ENCODE measurements at places on chromosomes 7 and 10.

DNA sequence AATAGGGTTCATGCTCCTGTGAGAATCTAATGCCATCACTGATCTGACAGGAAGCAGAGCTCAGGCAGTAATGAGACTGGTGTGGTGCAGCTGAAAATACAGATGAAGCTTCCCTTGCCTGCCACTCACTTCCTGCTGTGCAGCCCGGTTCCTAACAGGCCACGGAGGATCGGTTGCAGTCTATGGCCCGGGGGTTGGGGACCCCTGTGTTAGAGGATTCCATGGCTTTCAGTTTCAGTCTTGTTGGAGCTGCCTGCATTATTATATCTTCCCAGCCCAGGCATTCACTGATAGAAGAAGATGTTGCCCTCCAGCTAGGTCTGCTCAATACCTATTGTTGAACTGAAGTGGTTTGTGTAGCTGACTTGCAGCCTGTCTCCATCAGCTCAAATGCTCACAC lies 1298.8 kb downstream of the TYW1 start:
- DNase-seq: no peak

- DNase-seq: no peak
These were observed 52.2 kb upstream of the SEC61G start for GRCh38 chr7:54811041-54811845.

DNA sequence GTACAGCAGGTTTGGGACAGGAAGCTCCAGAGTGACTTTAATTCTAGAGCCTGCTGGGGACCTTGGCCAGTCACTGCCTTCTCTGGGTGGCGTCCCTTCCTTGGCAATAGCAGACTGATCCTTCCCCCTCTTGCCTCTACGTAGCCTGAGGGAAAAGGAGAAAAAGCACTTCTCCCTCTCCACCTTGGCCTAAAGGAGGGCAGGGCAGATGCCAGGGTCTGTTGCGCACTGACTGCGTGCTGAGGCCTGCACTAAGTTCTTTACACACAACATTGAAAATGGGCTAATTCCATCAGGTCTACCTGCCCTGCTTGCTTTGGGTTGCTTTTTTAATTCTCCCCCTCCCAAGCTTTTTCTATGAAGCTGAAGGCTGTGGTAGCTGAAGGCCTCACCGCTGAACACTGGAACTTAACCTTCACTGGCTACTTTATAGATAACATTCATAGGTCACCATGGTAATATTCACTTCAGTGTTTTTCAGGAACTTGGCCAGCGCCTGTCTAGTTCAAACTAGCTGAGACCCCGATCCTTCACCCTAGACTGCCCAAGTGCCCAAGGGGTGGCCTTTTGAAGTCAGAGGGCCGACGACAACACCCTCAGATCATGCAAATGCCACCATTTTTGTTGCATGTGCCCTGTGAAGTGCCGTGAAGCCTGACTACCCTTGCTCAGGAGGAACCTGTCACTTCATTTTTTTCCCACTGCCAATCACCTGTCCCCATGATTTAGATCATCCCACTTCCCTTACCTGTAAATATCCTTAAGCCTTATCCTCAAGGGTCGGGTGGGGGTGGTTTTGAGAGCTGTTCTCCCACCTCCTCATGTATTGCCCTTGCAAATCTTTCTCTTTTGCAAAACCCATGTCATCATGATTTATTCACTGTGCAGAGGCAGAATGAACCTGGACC lies 28.7 kb downstream of the PRF1 start:
- DNase-seq: no peak

DNA sequence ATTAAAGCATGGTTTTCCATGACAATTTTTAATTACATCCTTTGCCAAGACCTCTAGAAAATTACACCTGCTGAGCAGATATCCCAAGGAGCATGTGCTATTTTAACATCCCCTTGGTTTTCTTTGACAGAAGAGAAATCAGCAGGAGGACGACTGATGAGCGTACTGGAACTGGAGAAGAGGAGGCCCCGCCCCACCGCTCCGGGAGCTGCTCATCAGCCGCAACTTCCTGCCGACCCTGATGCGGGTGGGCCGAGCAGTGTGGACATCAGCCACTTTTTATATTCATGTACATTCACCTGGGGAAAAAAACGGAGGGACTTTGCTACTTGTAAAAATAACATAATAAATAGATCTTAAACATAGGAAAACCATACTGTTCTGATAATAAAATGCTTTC lies 54.2 kb downstream of the CDC123 start:
- no peak for DNase-seq

DNA sequence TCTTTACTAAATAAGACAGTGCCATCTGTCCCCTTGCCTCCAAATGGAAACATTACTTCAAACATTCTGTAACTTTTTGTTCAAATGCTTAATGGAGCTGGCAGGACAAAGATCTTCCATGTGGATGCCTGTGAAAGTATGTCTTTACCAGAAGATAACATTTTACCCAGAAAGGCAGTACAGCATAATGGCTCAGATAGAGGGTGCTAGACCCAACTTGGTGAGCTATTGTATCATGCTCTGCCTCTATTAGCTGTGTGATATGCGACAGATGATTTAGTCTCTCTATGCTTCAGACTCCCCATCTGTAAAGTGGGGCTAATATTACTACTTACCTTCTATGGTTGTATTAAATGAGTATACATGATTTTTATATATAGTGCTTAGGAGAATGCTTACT lies 8.8 kb upstream of the SMKR1 start:
- no peak for DNase-seq

- DNase-seq: no peak
These were observed 34.7 kb upstream of the SHH start for GRCh38 chr7:155846936-155847335.

DNA sequence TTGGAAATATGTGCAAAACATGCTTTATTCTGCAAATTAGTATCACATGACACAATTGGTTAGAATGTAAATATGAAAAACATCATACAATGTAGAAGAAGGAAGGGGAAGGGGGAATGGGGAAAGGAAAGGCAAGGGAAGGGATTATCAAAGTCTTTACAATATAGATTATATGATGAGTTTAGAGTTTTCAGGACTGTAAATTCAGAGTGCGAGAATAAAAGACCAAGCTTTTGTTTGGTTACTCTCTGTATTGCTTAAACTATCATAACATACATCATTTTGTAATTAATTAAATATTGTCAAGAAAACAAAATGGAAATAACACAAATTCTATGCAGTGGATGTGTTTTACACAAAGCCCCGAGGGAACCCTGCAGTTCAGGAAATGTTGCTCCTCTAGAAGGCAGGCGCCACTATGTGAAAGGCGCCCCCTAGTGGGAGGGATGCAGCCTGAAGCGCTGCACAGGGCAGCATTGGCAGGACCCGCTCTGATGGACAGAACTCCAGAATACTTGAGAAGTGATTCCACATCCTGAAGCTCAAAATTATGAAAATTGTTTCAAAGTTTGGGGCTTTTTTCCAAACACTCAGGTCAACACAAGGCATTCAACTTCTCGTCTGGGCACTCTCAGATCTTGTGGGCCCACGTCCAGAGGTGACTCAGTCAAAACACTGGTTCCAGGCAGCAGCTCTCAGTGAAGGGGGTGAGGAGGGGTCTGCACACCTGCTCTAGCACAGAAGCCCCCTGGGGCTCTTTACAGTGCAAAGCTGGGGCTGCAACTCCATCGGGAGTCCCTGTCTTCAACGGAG lies 31.6 kb upstream of the TMEM254 start:
- peak; percentile 56 for DNase-seq

- no peak for DNase-seq
These were observed 17.2 kb downstream of the MNX1 start for GRCh38 chr7:156993021-156993924.

DNA sequence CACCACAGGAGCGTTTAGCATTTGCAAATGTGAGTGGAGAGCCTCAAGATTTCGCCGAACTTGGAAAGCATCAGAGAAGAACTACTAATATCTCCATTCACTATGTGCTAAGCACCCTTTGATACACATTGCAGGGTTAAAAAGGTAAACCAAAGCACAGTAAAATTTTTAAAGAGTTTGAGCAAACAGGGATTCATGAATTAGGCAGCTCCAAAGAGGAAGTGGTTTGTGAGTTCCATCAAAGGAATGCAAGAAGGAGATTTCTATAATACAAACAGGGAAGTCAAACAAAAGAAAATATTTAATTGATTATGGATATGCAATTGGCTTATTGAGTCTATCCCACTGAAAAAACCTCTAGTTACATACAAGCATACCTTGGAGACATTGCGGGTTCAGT lies 81.1 kb upstream of the TMEM72 start:
- DNase-seq: no peak

GRCh38 chr10:48607356-48608278 lies 2.7 kb upstream of the ARHGAP22 start:
- no peak for DNase-seq

DNA sequence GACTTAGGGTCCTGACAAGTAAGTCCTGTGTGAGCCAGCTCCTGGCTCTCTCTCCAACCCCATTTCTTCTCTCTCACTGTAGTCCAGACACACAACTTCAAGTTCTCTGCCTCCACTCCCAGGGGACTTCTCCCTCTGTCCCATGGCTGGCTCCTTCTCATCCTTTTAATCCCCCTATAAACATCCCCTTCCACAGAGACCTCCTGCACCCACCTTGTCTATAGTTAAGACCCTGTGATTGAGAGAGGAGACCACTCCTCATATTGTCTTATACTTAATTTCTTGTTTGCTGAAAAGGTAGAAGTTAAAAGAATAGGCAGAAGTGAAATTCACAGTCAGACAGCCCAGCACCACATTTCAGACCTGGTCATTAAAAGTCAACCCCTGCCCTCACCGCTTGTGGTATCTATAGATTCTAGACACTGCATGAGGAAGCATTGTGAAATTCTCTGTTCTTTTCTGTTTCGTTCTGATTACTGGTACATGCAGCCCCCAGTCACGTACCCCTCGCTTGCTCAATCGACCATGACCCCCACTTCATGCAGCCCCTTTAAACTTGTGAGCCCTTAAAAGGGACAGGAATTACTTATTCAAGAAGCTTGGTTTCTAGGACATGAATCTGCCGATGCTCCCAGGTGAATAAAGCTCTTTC lies 125.6 kb upstream of the FRMD4A start:
- DNase-seq: no peak

- DNase-seq: no peak
These were observed 41.3 kb upstream of the ADGRA1 start for GRCh38 chr10:133046390-133046765.

DNA sequence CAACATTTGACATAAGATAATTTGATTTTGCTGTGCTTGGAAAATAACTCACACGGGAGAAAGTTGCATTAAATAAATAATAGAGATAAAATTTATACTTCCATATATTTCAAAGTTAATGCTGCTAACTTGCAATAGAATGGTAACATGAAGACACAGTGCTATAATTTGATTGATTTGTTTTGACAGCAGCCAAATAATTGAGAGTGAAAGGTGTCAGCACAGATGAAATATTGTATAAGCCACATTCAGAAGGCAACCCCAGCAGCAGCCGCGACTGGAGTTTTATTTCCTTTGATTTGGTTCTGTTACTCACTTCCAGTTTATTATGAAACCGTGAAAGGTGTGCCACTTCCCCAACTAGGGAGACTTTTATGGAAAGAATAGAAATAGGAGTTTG lies 242.2 kb downstream of the POU6F2 start:
- DNase-seq: no peak

GRCh38 chr7:41058986-41059741 lies 643.7 kb downstream of the INHBA start:
- DNase-seq: no peak

- no peak for DNase-seq
These were observed 81.3 kb downstream of the VWDE start for GRCh38 chr7:12322284-12322902.

DNA sequence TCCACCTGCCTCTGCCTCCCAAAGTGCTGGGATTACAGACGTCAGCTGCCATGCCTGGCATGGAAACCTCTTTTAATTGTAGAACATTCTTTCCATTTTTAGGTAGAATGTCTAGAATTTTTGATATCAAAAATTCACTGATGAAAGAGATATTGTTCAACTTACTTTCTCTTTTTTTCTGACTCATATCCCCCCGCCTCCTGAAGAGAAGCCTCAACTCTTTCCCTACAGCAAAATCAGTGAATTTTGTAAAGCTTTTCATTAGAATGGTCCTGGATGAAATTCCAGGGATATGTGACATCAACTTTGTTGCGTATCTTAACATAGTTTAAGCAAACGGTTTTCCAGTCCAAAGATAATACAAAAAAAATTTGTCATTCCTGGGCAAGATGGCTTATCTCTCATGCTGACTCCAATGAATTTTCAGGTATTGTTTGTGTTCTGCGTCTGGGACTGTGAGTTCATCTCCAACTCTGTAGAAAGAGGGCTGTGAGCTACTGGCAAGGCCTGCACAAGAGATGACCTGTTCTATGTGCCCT lies 256.8 kb downstream of the BMPER start:
- no peak for DNase-seq

DNA sequence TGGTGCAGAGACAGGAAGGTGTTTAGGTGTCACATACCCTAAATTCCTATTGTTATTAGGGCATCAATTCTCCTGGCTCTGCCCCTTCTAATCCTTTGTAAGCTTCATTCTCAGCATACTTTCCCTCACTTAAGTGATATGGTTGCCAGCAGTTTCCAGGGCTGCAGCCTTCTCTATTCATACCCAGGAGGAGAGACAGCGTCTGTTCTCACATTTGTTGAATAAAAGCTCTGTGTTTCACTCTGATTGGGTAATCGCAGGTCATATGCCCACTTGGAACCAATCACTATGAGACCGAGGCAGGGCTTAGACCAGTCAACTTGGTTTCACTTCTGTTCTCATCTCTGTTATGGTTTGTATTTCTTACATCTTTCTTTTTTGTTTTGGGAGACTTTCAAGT lies 109.6 kb upstream of the MTPN start:
- DNase-seq: no peak
